ENCODE measurements at places on chromosomes 5 and 9.

DNA sequence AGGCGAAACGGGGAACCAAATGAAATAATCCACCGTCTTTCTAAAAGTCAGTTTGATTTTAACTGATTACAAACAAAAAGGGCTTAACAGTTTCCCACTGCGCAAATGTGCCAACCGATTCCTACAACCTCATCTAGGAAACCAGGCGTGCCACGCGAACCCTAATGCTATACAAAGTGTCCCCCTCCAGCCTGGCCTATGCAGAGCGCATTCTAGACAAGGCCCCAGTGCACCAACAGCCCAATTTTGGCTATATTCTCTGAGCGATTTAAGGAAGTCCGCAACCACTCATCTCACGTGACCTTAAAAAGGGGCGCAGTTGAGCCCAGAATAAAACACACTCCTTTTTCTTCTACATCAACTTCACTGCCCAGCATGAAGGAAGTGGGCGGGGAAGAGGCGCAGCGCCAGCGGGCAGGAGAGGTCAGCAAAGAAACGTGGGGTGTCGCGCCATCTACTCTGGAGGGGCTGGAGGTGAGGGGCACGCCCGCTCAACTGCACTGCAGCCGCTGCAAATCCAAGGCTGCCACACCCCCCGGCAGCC is 779 bp downstream of the FAM13B start:
- DNase-seq: no peak

GRCh38 chr9:103188781-103189350 is 193.7 kb downstream of the CYLC2 start:
- DNase-seq: no peak

DNA sequence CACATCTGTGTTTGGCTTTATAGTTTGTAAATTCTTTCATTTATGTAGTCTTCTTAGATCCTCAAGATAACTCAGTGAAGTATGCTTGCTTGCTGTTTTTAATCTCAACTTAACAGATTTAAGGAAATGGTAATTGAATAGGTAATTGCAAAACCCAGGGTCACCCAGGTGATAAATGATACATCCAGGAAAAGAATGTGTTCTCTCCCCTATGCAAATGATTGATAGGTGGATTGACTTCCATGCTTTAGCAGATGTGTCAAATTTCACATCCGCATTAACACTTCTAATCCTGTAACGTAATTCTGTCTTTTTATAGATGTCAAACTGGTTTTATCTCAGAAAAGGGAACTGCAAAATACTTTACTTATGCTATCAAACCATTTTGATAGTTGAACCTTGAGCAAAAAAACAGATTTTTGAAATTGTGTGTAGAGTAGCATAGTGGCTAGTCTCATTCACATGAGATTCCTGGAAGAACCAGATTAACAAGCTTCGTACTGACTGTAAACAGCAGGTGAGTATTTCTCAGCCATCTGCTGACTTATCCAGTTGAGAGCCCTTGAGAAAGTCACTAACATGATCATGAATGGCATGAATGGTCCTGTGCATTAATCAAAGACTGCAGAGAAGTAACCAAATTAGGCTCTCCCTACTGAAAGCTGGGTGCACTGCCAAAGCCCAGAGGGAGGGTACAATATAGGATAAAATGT is 86.7 kb upstream of the PAM start:
- peak; percentile 71 for DNase-seq

GRCh38 chr5:179759581-179760551 is 27.2 kb downstream of the MAML1 start:
- no peak for DNase-seq
